ENCODE measurements at places on chromosomes 4 and X.

- DNase-seq = no peak
Observed at GRCh38 chrX:10111364-10112148, 45.2 kb upstream of the CLCN4 start.

DNA sequence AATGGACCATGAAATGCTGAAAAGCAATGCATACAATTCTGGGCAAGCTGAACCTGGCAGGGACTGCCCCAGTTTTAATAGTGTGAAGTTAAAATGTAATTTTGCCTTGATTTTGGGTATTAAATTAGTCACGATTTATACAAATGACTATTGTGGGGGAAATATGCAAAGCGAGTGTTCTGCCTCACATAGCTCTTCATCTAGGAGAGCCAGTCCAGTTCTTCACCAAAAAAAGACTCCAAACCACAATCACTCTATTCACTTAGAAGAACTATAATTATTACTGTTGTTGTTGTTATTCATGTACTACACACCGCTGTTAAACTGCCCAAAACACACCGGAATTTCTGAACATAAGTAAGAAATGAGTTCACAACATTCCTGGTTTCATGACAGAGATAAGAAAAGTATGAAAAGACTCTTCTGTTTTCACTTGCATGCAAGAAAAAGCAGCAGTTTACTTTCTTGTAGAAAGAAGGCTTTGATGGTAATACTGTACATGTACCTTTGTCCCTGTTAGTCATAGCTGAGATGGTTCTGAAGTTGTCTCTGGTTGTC, 101.9 kb downstream of the QRFPR start:
- no peak for DNase-seq

DNA sequence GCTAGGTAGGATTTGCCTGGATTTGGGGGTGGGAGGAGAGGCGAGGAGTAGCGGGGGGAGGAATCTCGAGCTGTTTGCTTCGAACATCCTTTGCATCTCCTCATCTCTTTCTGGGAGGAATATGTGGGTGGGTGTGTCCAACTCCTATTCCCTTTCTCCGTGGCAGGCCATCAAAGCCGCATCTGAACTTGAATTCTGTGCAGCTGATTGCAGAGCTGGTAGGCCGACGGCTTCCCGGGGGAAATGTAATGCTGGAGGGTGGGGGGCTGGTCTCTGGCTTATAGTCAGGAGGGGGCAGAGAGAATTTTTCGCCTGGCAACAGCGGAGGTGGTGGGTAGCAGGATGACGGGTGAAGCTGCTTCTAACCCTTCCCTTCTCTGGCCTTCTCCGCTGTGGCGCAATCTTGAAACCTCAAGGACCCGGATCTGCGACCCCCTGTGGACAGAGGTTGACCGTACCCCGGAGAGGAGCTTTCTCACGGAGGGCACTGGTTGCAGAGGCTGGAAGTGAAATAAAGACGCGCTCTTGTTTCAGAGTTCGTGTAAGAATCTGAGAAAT, 628 bp downstream of the ZCCHC12 start:
- DNase-seq = no peak

DNA sequence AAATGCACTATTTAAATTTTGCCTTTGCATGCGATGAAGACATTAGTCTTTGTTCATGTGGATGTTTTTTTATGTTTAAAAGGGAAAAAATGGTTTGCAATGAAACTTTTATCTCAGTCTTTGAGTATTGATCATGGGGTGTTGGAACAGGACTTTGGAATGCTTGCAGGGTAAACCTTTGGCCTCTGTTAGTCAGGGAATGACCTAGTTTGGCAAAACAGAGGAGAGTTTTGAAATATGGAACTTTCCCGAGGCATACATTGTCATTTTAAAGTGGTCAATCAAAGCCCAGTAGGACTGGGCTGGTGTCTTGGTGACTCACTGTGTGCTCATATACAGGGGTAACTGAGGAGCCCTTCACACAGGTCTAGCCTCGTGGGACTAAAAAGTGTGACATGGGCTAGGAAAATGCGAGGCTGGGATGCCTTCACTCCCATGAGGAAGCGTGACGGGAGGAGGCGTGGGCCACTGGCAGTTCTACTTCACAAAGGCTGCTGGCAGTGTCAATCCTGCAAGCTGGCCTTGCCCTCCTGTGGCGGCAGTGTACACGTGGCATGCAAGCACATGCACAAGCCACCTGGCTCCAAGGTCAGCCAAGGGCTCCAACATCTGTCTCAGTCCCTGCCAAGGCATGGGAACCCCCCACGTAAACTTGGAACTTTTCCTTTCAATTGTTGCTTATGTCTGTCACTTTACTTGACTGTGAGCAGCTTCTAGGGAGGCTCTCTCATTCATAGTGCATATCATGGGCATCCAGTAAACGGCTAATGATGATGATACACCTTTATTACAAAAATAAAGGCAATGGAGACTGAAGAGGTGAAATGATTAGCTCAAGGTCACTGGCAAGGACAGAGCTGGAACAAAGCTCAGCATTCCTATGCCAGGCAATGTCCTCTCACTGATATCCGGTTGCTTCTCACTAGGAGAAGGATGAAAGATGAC, 5.2 kb upstream of the F11 start:
- DNase-seq = no peak

- no peak for DNase-seq
Observed at GRCh38 chrX:71637848-71638247, 19.5 kb upstream of the CXCR3 start.

DNA sequence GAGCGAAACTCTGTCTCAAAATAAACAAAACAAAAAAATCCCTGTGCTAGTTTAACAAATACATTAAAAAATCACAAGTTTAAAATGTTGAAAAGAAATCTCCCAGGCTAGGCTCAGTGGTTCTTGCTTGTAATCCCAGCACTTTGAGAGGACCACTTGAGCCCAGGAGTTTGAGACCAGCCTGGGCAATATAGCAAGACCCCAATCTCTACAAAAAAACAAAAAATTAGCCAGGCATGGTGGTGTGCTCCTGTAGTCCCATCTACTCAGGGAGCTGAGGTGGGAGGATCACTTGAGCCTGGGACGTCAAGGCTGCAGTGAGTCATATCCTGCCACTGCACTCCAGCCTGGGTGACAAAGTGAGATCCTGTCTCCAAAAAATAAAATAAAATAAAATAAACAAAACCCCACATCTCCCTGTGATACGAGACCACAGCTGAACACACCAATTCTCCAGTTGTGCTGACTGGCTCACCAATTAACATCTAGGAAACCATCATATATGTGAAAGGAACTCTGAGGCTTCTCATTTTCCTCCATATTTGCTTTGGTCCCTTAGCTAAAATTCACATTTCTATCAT, 7.3 kb downstream of the RPS4X start:
- no peak for DNase-seq

DNA sequence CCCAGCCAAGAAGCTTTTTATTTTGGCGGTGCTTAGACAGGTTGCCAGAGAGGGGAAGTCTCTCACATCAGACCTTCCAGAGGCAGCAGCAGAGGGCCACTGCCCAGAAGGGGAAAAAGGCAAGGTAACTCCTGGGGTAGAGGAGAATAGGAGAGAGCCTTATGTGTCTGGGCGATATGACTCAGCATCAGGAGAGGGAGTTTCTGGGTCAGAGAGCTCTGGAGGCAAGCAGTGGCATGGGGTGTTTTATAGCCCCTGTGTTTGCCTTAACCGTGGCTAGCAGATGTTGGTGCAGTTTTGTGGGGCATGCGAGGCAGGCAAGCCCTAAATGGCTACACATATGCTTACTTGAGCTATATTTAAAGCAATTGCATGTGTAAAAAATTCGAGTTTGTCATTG, 8.3 kb upstream of the ZXDB start:
- no peak for DNase-seq

GRCh38 chr4:124754681-124755080, 42.1 kb upstream of the ANKRD50 start:
- no peak for DNase-seq

GRCh38 chrX:130263016-130263415, 5.7 kb downstream of the ZNF280C start:
- DNase-seq = no peak

- DNase-seq = peak; percentile 36
Observed at GRCh38 chr4:107818301-107818910, 6.3 kb upstream of the SGMS2 start.

- no peak for DNase-seq
Observed at GRCh38 chr4:127775843-127776242, 6.3 kb upstream of the HSPA4L start.

- no peak for DNase-seq
Observed at GRCh38 chr4:188023682-188024081, 28.1 kb downstream of the ZFP42 start.

DNA sequence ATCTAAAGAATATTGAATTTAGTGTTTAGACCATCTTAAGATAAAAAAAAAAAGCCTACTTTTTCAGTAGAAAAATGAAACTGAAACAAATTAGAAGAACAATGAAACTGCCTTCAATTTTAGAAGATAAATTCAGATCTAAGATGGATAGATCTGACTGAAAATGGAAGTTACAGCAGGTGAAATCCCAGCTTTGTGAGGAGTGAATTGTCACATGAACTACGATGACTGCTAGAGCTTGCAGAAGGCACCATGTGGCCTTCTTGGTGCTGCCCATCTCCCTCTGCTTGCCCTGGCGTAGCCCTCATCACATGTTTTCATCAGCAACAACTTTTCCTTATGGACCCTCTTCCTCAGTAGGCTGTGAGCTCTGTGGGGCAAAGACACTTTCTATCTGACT, 51.4 kb upstream of the EMCN start:
- no peak for DNase-seq

- no peak for DNase-seq
Observed at GRCh38 chr4:18508786-18509185, 487.2 kb upstream of the LCORL start.

Data from NCI-H524 treated with DMSO at 0.1 percent for 48 hours (cell line).